ENCODE measurements at places on chromosomes 4 and X.

GRCh38 chr4:125084608-125085007 lies 230.1 kb upstream of the FAT4 start:
- DNase-seq: no peak

- DNase-seq: no peak
These were observed 125.6 kb downstream of the CBR4 start for GRCh38 chr4:168884251-168885124.

DNA sequence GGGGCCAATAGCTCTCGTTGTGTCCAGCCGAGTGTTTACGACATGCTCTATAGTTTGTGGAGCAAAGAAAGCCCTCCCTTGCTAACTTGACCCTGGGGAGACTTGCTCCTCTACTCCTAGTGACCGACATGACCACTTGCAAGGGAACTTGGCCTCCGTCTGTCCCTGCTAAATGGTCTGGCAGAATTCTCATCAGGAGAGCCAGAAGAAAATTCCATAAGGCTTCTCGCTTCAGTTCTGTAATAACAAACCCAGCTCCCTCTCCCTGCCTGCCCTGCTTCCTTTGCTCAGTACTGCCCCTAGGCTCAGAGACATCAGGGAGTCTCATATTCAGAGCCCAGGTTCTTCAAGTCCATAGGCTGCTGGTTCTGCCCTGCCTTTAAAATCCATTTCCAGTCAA lies 13.0 kb downstream of the DOCK11 start:
- no peak for DNase-seq

- no peak for DNase-seq
These were observed 206.9 kb downstream of the SPCS3 start for GRCh38 chr4:176526704-176527103.
